Left kidney (tissue), 8 donors: ENCODE measurements at places on chromosomes 11 and 22.

- no peak for DNase-seq
Observed at GRCh38 chr22:46058091-46058420, 81.1 kb upstream of the WNT7B start.

DNA sequence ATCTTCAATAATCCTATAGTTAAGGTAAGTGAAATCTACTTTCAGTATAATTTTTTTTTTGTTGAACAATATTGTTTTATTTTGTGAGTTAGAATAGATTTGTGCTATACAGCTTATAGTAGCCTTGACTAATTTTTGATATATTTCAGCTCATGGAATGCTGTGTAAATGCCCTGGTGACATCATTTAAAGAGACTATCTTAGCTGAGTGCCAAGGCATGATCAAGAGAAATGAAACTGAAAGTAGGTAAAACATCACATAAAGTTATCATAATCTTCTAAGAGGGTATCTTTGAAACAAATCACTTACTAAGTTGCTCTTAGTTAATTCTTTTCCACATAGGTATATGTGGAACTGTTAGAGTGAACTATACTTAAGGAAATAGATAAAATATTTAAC is 51.4 kb upstream of the ACAT1 start:
- DNase-seq, result no peak

DNA sequence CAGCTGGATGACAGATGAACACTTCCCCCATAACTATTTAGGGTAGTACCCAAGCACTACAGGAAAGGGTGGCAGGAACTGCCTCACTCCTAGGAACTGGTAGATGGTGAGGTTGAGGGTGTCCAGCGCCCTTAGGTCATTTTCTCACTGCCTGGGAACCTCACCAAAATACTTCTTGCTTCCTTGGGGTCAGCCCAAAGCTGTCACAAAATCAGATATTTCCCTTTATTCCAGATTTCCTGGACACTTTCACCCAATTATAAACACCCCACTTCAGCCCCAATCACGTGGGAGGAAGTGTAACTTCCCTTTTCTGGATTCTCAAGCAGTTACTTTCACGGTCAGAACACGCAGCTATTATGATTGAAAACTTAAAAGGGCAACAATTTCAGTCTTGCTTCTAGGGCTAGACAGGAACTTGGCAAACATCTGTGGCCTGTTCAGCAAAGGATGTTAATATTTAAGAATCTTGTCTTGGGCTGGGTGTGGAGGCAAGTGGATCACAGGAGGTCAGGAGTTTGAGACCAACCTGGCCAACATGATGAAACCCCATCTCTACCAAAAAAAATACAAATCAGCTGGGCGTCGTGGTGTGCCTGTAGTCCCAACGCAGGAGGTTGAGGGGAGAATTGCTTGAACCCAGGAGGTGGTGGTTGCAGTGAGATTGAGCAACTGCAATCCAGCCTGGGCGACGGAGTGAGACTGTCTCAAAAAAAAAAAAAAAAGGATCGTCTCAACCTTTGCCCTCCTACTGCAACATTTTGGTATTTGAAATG is 4.0 kb downstream of the FTH1 start:
- no peak for DNase-seq

DNA sequence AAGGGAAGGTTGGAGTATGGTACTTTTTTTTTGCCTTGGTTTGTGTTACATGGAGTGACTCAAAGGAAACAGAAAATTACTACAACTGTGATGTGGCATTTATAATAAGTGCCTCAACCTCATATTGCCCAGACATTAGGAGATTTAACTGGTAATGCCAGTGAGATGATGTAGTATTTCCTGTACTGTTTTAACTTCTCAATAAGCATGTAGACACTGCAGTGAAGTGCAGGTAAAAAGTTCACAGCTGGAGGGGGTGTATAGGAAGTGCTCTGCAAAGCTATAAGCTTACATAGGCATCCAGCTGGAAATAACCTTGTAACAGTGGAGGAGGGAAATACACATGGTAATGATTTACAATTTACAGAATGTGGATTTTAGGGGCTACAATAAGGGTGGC is 138.2 kb upstream of the MTMR2 start:
- DNase-seq, result no peak

GRCh38 chr11:26580929-26581328 is 8.9 kb upstream of the MUC15 start:
- DNase-seq, result no peak

GRCh38 chr11:14774721-14775120 is 117.3 kb downstream of the CYP2R1 start:
- no peak for DNase-seq

DNA sequence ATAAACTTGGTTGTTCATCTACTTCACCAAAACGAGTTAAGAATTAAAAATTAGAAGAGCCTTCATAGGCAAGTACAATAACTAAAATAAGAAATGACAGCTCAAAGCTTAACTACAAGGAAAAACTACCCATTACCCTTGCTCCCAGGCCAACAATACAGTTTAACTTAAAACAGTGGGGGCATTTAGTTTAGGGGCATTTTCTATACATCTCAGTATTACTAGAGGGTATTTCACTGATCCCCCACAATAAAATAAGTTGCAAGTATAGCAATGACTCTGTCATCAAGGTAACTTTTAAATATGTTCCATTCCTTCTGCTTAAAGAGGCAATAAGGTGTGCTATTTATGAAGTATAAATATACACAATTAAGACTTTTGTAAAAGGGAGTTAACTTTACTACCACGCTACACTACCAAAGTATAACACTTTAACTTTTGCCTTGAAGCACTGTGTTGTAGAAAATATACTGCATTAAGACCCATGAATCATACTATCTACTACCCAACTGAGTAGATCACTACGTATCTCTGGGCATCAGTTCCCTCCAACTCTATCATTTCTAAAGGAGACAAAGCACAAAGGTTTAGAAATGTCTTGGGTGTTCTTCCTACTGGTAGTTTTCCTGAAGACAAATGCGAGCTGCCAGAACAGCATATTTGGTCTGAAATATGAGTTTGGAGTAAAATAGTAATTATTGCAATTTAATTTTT is 29.8 kb downstream of the CHORDC1 start:
- DNase-seq, result no peak
